PC-9 (cell line): ENCODE measurements at places on chromosomes 6 and 20. TPM values are rescaled to one million over a fixed set of nuclear protein-coding genes. Genes with fewer than 3 reads are reported as not detected.

CDKN1A gene
- 14.3 and 14.8 TPM in 2 replicates for total RNA-seq

B3GAT2 gene
- not detected in 2 replicates for total RNA-seq

GRCh38 chr6:106090001-106090400 is 3.9 kb downstream of the PRDM1 start:
- no peak for DNase-seq

GRCh38 chr20:38127920-38128528 is 37.0 kb downstream of the TGM2 start:
- no peak for DNase-seq

- no peak for DNase-seq
Observed at GRCh38 chr6:111653434-111653833, 47.8 kb upstream of the TRAF3IP2 start.

- no peak for DNase-seq
Observed at GRCh38 chr20:38894091-38894847, 31.9 kb upstream of the FAM83D start.

DNA sequence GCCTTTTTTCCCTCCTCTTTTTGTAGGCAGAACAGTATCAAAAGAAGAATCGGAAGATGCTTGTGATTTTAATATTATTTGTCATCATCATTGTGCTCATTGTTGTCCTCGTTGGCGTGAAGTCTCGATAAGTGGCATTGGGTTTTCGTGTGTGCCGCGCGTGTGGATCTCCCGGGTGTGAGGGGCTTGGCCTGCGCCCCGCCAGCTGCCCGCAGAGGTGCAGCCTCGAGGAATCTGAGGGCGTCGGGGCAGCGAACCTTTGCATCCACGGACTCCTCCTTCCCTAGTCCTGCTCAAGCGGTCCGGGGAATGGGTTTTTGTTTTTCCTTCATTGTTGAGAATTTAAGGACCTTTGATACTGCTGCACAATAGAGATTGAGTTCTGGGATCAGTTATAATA is 16.4 kb upstream of the NPEPL1 start:
- no peak for DNase-seq

- DNase-seq, result no peak
Observed at GRCh38 chr6:43292763-43293318, 5.2 kb upstream of the SLC22A7 start.

- no peak for DNase-seq
Observed at GRCh38 chr6:167800549-167800948, 26.2 kb upstream of the AFDN start.

- peak; percentile 39 for DNase-seq
Observed at GRCh38 chr20:8853805-8854338, 215.0 kb upstream of the PLCB4 start.

DNA sequence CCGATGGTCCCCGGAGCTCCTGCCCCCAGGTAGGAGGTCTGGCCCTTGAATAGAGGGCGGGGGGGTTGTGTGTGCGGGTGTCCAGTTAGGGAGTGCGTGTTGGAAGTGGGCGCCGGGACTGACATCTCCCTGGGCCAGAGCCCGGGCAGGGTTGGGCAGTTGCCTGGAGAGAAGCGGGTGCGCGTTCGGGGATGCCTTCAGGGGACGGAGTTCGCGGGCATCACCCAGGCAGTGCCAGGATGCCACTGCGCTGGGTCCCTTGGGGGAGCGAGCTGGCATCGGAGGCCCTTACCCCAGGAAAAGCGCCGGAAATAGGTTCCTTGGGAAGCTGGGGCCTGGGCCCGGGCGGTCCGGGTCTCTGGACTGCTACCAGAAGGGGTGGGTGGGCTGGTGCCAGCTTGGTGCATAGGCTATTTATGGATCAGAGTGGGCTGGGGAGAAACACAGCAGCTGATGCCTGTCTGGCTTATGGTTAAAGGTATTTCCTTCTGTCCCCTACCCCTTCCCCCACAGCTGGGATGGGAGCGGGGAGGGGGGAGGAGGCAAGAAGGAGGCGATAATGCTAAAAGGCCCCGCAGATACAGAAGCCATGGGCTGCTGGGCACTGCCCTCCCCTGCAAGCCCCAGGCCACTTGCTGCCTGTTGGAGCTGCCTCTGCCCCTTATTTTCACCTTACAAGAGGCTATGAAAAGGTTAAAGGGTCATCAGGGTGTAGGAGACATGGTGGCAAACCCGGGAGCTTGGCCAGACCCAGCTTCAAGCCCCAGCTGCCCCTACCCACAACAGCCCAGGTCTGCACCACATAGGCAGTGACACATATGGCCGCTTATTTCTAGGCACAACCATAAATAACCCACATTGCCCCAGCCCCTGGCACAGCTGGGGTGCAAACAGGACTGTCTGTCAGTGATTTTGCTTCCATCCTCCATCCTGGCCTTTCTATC is 638 bp downstream of the PACSIN1 start:
- DNase-seq, result no peak

SNPH gene
- total RNA-seq, result 3.4 and 4.0 TPM in 2 replicates

GRCh38 chr6:86107985-86108384 is 465.3 kb upstream of the SYNCRIP start:
- DNase-seq, result no peak

DNA sequence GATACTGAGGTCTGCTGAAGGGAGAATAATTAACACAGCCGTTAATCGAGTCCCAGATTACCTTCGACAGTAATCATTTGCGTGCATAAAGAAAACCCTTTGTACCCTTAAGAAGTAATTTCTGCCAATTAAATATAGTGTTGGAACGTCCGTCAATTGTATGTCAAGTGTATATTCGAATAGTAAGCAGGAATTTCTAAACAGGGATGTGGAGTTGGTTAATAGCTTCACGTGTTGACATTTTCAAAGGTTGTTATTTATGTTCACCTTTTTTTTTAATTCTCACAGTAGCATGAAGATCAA is 798 bp upstream of the SNAP91 start:
- no peak for DNase-seq

DNA sequence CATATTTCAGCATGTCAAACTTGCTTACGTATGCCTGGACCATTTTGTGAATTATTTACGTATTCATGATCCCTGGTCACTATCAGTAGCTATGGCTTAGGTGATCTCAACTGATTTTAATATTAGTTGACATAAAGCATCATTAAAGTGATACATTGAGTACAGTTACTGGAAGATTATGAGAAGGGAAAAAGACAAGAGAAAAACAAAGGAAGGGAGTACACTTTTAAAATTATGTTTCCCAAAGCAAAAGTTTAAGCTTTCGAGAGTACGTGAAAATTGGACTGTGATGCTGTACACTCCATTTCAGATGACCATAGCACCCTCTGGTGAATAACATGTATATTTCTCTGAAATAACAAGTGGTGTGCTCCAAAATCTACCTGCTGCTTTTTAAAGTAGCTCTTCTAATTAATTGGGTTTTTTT is 215.0 kb upstream of the HSF2 start:
- no peak for DNase-seq

APOBEC2 gene
- total RNA-seq, result not detected in 2 replicates

DNA sequence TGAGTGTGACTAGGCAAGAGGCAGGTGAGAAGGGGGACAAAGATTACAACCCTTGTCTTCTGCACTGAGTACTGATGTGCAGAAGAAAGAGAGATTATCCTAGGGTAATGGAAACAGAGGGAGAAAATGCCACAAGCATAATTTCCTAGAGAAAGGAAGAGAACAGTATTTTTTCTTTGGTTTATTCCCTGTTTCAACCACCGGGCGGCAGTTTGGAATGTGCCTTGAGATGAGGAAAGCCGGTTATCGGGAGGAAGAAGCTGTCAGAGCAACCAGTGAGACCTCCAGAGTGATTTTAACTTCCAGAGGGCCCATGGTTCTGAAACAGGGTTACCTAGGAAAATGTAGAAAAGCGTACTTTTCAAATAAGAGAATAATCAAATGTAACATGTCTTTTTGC is 121.4 kb downstream of the REV3L start:
- peak; percentile 12 for DNase-seq

DNA sequence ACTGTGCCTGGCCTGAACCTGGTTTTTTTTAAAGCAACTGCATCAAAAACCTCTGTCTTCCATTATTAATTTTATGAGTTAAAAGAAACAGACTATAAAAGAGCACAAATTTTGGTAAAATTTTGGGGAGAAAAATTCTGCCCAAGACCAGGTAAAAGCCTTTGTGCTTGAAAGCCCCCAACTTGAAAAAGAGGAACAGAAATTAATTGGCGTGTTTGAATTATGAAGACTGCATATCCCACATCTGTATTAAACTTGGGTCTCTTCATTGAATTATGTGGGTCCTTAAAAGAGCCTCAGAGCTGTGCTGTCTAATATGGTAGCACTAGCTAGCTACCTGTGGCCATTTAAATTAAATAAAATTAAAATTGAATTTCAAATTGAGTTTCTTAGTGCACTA is 41.2 kb downstream of the COL11A2 start:
- DNase-seq, result no peak

- no peak for DNase-seq
Observed at GRCh38 chr6:1798303-1798964, 188.7 kb downstream of the FOXC1 start.

DNA sequence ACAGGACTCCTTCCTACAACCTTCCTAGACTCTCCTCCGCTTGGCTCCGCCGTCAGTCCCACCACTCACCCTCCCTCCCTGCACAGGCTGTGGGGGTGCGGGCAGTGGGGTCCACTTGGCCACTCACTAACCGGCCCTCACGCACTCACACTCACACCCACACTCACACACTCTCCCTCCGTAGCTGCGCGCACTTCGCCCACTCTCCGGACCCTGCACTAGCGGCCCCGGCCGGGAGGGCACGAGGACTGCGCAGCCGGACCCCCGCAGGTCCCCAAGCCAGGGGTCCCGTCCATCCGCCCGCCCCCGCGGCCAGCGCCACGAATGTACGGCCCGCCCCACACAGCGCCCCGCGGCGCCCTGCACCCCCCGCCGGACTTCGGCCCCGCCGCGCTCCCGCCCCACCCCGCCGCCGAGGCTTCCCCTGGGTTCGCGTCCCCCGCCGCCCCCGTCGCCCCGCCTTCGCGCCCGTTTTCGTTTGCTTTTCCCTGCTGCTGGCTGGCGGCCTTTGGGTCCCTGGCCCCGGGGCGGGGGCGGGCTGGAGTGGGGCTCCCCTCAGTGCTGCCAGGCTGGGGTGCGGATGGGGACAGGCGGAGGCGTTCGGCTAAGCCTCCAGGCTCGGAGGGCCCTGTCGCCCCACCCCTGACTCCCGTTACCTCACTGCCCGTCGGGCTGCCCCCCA is 23.0 kb upstream of the SLC22A7 start:
- DNase-seq, result no peak

- no peak for DNase-seq
Observed at GRCh38 chr6:13761361-13762036, 49.9 kb upstream of the RANBP9 start.

DNA sequence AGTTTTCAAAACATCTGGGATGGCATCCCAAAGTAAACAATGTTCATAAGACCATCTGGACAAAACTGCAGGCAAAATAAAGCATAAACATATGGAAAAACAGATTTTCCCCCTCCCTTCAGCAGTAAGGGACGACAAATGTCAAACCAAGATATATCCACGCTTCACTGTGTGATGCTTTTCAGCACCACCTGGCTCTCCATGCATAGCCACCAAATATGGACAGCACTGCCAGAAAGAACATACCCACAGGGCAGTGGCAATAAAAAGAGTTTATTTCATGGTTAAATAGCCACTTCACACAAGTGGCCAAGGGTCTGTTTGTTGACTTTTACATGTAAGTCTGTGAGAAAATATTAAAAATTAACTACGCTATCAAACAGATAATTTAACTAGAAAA is 23.1 kb downstream of the USP45 start:
- DNase-seq, result no peak

- no peak for DNase-seq
Observed at GRCh38 chr6:119322034-119322433, 27.5 kb downstream of the MAN1A1 start.

PTPRT gene
- not detected in 2 replicates for total RNA-seq

- no peak for DNase-seq
Observed at GRCh38 chr6:147664092-147664491, 155.6 kb downstream of the SAMD5 start.

KIF6 gene
- total RNA-seq, result not detected in 2 replicates

- no peak for DNase-seq
Observed at GRCh38 chr6:31345026-31345730, 11.8 kb downstream of the HLA-B start.

KHDC1 gene
- 14.3 and 16.2 TPM in 2 replicates for total RNA-seq

DNA sequence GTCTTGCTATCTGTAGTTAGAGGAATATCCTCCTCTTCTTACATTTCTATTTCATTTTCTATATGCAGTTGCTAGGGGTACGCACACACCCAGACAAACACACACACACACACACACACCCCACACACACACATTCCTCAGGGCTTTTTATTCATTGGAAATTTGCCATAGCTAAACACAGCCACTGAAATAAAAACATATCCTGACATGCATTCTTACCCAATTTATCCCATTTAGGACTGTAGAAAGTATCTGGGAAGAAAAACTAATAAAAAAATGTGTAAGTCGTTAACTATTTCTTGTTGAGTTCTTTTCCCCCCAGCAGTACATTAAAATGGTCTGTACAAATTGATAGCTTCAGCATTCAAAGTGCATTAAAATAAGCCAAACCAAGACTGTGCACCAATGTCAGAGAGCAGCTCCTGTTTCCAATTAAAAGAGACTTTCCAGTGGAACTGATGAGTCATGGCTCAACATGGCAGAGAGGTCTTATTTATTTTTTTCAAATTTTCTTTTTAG is 357.9 kb upstream of the AGPAT4 start:
- no peak for DNase-seq

ALDH5A1 gene
- total RNA-seq, result 19.1 and 21.2 TPM in 2 replicates

DNA sequence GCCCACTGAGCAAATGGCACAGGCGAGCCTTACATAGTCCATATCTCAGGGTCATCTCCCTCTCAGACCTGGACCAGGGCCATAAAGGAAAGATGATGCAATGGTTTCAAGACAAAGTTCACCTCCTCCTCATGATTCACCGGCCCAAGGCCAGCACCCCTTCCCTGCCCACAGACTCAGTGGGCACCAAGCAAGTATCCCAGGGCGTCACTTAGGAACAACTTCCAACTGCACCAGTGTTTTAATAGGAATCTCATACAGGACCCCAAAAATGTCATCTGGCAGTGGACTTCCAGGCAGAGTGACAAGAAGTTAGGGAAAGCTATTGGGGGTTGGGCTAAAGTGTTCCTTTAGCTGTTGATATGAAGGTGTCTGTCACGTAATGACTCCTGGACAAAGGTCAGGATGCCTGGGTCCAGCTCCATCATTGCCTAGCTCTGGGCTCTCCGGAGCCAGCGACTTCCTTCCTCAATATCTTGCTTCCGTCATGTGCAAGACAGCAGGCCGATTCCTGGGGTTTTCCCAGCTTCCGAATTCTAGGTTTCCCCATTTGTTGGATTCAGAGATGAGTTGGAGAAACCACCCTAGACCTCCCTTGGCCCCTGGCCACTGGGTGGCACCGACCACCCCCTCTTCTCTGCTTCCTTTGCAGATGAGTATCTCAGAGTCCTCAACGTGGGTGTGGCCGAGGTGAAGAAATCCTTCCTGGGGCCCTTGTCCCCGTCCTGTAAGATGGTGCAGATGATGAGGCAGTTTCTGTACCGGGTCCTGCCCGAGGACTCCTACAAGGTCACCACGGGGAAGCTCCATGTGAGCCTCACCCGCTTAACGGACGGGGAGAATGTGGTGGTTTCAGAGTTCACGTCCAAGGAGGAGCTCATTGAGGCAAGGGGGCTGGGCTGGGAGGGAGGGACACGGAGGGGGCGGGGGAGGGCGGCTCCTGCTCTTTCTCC is 21.1 kb downstream of the PNPLA1 start:
- peak; percentile 73 for DNase-seq

- DNase-seq, result no peak
Observed at GRCh38 chr6:73180076-73180738, 45.1 kb downstream of the KHDC1L start.

IER3 gene
- total RNA-seq, result 107 and 117 TPM in 2 replicates

GRCh38 chr20:54431156-54431944 is 44.0 kb upstream of the DOK5 start:
- DNase-seq, result no peak
